ENCODE measurements at places on chromosomes 5 and 9. TPM values are rescaled to one million over a fixed set of nuclear protein-coding genes. Genes with fewer than 3 reads are reported as not detected.

Gene INSYN2B
- not detected for polyA plus RNA-seq

Gene ADCY2
- not detected for polyA plus RNA-seq

Gene ZNF608
- 18.8 TPM for polyA plus RNA-seq

Gene NR2F1-AS1
- polyA plus RNA-seq, result not detected

Gene KCNMB1
- 0.06 TPM for polyA plus RNA-seq

Gene NKD2
- polyA plus RNA-seq, result 0.12 TPM

Gene ACOT12
- 0.06 TPM for polyA plus RNA-seq

Gene CEP78
- 8.7 TPM for polyA plus RNA-seq

Gene CTXN3
- not detected for polyA plus RNA-seq

Gene EHMT1
- 101 TPM for polyA plus RNA-seq

Gene RLN2
- 0.94 TPM for polyA plus RNA-seq

Gene CDKN2B
- 0.36 TPM for polyA plus RNA-seq

Gene TNPO1
- 18.9 TPM for polyA plus RNA-seq

Gene POU5F2
- polyA plus RNA-seq, result 0.12 TPM

Gene FGFR4
- polyA plus RNA-seq, result 2.7 TPM

Gene GRXCR2
- not detected for polyA plus RNA-seq

Gene SAXO1
- not detected for polyA plus RNA-seq

Gene FAM151B
- polyA plus RNA-seq, result not detected

Gene ADAMTS12
- not detected for polyA plus RNA-seq

Gene ANP32B
- polyA plus RNA-seq, result 36.6 TPM

Gene RGS7BP
- polyA plus RNA-seq, result not detected

Gene KIF4B
- not detected for polyA plus RNA-seq

Gene ARAP3
- polyA plus RNA-seq, result 0.25 TPM

All from B cell (primary cell).